ENCODE measurements at places on chromosomes 2 and 18.

GRCh38 chr18:10231220-10231619 lies 223.2 kb upstream of the APCDD1 start:
- DNase-seq: no peak

DNA sequence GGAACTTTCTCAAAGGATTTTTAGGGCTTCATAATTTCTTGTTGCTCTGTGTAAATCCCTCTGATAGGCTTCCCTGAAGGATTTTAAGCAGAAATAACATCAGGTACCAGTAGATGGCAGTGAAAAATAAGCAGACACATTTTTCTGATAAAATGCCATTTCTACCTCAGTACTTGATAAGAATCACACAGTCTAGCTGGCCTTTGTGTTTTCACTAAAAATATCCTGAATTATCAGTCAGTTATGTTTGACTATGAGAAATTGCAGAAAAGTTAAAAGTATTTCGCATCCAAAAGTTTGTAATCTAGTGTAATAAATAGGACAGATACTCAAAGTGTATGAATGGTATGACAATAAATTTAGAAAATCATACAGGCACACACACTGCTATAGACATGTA lies 68.7 kb downstream of the DNAJC10 start:
- DNase-seq: no peak

DNA sequence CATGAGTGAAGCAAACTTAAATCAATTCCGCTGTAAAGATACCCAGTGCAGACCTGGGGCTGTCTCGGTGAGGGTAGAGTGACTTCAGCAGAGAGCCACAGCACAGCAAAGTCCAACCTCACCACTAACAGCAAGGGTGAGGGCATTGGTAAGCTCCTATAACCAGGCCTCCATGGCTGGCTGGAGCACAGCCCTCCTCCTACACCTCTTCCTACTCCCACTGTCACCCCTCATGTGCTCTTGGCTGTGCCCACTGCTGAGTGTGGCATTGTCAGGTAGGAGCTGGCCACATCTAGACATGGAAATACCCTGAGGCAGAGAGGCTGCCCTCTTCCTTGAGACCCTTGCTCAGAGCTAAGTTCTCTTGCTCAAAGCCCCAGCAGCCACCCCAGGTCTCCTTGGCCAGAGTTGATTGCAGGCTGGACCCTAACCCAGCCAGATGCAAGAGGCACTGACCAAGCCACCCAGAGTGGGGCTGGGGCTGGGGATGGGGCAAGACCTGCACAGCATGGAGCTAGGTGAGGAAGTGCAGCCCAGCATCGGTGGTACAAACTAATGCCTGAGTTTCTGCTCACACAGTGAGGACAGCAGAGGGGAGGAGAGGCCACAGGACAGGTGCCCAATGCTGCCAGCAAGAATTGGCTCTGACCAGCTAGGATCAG lies 77.6 kb upstream of the RAB6C start:
- DNase-seq: no peak

DNA sequence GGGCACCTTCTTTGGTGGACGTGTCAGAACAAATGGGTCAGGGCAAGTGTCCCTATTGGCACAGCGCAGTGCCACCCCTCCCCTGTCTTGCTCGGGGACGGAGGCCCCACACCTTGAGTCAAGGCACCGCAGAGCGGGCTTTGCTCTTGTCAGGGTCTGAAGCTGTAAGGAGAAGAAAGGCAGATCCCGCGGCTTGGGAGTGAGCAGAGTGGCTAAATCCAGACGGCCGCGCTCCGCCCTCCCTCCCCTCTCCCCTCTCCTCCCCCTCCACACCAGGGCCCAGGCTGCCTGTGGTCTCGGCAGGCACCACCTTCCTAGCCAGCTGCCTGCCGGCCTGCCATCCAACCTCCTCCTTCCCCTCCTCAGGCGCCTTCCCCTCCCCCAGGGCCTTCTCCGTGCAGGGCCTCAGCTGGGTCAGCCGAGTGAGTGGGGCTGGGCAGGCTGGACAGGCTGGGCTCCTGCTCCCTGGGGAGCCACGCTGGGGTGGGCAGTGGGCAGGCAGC lies 25.8 kb downstream of the SPEG start:
- no peak for DNase-seq

- DNase-seq: no peak
Measured at GRCh38 chr18:5582849-5583681, 39.3 kb upstream of the EPB41L3 start.

DNA sequence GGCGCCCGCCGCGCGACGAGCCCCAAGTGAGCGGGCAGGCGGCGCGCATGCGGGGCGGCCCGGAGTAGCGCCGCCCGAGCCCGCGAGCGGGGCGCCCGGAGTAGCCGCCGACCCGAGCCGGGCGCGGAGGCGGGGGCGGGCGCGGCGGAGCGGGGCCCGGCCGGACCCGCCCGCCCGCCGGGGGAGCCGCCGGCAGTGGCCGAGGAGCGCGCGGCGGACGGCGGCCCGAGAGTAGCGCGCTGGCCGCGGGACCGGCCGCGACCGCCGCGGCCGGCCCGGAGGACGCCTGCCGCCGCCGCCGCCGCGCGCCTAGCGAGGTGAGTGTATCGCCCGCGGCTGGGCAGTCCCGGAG lies at the start of gene GALNT1:
GALNT1 (plus strand) TSS at position 195 of the 352 bp plus-strand sequence. CDS start 72,923 bp downstream, outside the sequence.
- DNase-seq: no peak

DNA sequence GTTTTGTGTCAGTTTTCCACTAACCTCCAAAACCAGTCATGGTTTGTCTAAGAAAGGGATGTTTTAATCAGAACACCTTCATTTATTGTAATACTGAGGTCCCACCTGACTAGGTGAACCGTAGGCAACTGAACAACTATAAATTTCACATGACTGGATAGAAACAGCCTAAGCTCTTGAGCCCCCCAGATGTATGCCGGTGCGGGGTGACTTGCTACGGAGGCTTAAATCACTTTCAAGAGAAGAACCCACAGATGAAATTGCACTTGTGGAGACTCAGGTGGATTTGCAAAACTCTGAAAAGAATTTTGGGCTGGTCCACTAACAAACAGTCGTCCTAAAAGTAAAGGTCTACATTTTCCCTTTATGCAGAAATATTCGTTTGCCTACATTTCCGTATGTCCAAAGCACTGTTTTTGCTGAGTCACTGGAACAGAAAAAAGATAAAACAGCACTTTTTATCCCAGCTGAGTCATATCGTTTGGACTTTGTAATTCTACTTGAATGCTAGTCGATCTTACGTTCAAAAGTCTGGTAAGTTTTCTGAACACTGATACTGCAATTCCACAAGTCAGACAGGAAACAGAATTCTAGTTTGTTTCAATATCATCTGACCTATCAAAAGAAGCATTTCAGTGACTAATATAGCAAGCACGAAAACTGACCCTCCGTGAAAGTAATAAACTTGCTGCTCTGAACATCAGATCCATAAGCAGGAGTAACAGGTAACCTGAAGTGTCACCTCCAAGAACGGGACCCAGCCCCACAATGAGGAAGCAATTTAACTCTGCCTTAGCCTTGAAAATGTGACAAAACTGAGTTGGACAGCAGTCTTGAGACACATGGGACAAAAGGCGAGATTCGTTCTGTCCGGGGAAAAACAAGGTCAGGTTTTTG lies 18.1 kb downstream of the ZNF516 start:
- DNase-seq: no peak

GRCh38 chr2:235270956-235271355 lies 222.9 kb upstream of the AGAP1 start:
- no peak for DNase-seq

DNA sequence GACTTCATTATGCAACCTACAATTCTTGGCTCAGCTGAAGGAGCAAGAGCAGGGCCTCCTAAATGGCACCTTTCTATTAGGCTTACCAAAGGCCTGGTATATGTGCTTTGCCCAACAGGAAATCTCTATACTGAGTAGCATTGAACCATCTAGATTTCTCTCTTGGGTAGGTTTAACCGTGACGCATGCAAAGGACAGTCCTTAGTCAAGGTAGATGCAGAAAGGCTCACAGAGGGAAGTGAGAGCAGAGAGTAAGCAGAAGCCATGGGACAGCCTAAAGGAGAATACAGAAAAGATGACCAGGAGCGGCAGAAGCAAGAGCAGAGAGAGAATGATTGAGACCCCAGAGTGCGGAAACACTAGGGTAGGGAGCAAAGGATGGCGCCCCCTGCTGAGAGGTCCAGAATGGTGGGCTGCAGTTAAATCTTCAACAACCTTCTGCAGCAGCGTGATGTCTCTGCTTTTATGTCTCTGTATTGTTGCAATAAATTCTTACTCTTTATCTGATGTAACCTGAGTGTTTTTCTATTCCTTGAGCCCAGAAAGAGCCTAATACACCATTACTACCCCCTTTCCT lies 4.7 kb upstream of the OSBPL1A start:
- DNase-seq: no peak

GRCh38 chr2:79612999-79613398 lies 100.1 kb downstream of the CTNNA2 start:
- DNase-seq: no peak

Measured in anterior cingulate cortex (tissue), 58 donors.